ENCODE measurements at places on chromosomes 7 and 10. TPM values are rescaled to one million over a fixed set of nuclear protein-coding genes. Genes with fewer than 3 reads are reported as not detected.

CLEC2L gene
- total RNA-seq: not detected

AGAP6 gene
- total RNA-seq: 2.5 TPM

NXPH1 gene
- total RNA-seq: not detected

RARRES2 gene
- total RNA-seq: 1.3 TPM

CNPY1 gene
- total RNA-seq: not detected

OPN1SW gene
- not detected for total RNA-seq

CLRN3 gene
- total RNA-seq: not detected

MEOX2 gene
- total RNA-seq: 43.3 TPM

STEAP4 gene
- total RNA-seq: 0.19 TPM

PNPLA8 gene
- total RNA-seq: 34.3 TPM

GIMAP5 gene
- 0.28 TPM for total RNA-seq

ATRNL1 gene
- 1.4 TPM for total RNA-seq

APBB1IP gene
- total RNA-seq: 0.19 TPM

TLX1 gene
- not detected for total RNA-seq

CDH23 gene
- under 0.01 TPM for total RNA-seq

SOSTDC1 gene
- not detected for total RNA-seq

SNCG gene
- 36.1 TPM for total RNA-seq

CAV2 gene
- total RNA-seq: 229 TPM

Data from regular cardiac myocyte (primary cell).